ENCODE measurements at places on chromosomes 2 and 18.

GRCh38 chr2:127901339-127902056, 15.7 kb upstream of the AMMECR1L start:
- DNase-seq = no peak

- no peak for DNase-seq
These were observed 5.6 kb downstream of the RAX start for GRCh38 chr18:59267503-59268126.

DNA sequence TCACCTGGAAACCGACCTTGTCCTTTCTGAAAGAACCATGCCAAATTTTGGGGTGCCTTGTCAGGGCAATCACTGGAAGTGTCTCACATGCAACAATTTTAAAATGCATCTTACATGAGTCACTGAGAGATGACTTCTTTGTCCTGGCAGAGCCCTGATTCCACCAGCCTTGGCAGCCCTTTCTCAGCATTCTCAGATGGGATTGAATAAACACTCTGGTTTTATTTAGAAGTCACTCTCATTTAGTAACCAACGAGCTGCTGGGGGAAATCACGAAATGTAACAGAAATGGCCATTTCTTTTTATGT, 3.8 kb upstream of the ATP8B1 start:
- DNase-seq = no peak

GRCh38 chr2:204486805-204487204, 58.5 kb upstream of the PARD3B start:
- no peak for DNase-seq

- DNase-seq = no peak
These were observed 17.4 kb downstream of the NDC80 start for GRCh38 chr18:2588666-2589344.

GRCh38 chr18:58225101-58225500, 181.1 kb downstream of the NEDD4L start:
- DNase-seq = no peak

DNA sequence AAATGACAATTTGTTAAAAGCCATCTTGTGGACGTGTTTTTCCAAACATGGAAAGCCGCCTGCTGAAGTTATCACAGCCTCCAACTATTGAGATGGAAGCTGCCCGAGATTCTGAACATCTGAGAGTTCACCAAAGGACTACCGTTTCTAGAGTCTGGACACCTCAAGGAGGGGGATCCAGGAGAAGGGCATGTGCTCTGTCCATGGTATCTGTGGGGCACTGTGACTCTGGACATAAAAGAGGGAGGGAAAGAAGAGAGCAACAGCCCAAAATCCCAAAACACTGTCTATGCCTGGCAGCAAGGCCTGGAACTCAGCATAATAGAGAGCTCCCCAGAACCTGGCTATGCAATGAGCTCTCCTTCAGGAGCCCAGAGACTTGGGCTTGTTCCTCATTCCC, 319.9 kb downstream of the EN1 start:
- DNase-seq = no peak

DNA sequence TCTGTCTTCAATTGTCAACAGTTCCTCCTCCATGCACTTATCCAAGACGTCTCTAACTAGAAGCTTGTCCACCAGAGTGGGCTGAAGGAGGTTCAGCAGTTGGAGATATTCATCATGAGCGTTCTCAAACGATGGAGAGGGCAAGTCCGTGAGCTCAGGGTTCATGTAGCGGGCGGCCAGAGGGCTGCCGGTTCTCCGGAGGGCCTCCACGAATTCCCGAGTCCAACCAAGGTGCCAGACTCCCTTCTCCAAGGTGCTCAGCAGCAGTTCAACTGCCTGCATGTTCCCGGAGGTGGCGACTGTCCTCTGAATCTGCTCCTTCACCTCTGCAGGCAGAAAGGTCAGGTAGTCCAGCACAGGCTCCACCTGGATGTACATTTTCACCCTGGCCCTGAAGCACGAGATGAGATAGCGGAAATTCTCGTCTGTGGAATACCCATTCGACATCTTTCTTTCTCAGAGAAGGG, 590 bp downstream of the IFIH1 start:
- DNase-seq = peak; percentile 54

DNA sequence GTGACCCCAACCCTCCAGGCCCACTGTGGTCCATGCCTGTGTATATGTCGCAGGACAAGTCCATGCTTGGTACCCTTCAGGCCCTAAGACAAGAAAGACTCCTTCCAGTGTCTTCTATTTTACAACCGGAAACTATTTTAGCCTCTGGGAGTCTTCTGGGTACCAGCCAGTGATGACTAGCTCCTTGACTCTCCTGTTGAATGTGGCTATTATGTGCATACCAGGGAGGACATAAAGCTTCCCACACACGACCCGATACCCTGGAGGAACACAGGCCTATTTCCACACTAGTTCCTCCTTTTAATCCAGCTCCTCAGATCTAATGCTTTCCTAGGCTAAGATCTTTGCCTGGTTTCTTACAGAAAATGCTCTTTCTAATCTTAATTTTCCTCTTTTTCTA, 178.1 kb downstream of the NCKAP5 start:
- DNase-seq = no peak

- DNase-seq = no peak
These were observed 27.1 kb upstream of the STEAP3 start for GRCh38 chr2:119196301-119197125.

DNA sequence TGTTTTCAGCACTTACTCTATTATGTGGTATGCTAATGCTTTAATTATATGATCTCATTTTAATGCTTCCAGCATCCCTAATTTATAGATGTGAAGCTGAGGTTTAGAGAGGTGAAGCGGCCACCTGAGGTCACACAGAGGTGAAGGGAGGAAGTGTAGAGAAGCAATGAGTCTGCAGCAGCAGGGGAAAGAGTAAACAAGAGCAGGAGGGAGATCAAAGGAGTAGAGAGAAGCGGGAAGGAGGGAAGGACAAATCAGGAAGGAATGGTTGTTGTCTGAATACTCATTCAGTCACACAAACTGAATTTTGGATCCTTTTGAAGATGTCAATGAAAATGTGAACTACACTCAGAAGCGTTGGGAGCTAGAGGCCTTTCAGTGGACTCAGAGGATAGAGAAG, 130.0 kb downstream of the CPS1 start:
- DNase-seq = no peak

- DNase-seq = no peak
These were observed 58.6 kb upstream of the NPAS2 start for GRCh38 chr2:100761365-100761764.

DNA sequence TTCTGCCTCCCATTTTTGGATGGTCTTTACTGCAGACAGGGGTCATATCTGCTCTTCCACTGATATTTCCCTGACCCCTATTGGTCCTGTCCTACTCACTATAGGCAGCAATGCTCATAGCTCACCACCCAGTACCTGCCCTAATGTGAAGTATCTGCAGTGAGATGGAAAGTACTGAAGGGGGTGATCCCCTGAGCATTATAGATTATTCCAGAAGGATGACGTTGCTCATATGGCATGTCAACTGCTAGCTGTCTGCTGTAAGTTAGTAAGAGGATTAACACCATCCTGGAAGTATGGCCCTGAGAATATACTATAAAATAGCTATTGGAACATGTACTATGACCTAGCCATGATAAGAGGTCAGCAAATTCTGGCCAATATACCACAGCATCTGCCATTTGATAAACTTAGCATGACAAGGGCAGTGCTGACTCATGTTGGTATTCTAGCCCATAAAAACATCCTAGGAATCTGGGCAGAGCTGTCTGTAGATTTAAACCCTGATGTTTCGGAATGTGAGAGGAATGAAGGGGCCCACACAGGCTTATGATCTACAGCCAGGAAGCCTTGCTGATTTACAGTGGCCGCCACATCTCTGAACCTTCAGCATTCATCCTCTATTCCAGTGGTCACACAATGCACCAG, 451.4 kb downstream of the TNS1 start:
- DNase-seq = no peak

DNA sequence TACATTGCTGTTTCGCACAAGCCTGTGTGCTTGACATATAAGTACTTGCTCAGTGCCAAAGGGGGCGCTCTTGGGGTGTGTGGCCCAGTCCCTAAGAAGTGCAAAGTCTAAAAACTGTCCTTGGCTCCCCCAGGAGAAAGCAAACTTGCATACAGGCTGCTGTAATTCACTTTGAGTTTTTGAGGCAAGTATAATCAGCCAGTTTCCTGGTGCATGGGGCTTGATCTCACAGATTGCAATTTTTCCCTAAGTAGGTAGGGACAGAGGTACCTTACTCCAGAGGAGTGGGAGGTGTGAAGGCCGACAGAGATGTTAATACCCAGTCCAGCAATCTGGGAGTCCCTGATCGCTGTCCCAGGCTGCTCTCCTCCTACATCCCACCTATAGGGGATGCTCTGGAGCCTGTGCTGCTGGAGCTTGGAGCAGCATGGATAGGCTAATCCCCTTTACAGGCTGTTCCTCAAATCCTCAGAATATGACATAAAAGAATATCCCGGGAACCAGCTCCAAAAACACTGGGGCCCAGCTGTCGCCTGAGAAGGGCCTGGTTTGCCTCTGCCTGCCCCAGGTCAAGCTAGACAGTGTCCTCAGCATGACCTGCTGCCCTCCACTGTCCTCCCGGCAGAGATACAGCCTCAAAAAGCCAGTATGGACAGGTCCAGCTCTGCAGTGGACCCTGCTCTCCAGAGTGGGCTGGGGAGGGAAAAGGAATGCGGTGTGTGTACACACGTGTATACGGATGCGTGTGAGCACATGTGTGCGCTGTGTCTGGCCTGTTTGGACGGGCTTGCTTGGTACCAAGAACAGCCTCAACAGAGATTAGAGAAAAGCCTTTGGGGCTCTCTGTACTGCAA, 136.5 kb upstream of the HAAO start:
- no peak for DNase-seq

GRCh38 chr2:181367411-181367810, 89.8 kb upstream of the ITGA4 start:
- DNase-seq = no peak

DNA sequence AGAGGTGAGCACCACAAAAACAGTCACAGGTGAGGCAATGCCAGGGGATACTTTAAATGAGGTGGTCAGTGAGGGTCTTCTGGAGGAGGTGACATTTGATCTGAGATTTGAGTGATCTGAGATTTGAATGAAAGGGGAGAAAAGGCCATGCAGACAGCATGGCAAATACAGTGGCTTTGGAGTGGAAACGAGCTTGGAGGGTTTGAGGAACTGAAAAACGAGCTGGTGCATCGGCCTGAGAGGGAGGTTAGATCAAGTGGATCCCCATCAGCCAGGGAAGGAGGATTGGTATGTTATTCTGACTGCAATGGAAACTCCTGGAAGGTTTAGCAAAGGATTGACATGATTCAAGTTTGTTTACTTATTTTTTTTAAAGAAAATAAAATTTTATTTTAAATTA, 245.1 kb downstream of the KCNS3 start:
- DNase-seq = no peak

DNA sequence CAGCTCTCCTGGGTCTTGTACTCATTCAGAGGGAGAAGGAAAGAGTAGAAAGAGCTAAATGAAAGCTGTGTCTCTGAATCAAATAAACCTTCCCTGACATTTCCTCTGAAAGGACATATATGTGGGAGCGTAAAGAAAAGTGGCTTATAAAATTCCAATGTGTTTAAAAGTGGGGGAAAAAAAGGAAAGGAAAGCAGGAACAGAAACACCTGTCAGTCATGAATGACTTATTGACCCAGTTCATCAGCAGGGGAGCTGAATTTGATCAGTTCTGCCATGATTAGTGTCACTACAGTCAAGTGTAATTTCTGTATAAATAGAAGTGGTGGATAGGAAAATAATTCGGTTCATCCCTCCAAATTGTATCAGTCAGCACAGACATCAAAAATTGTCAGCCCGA, 382.5 kb downstream of the ERBB4 start:
- no peak for DNase-seq

GRCh38 chr2:168787098-168787781, 15.2 kb upstream of the NOSTRIN start:
- no peak for DNase-seq

DNA sequence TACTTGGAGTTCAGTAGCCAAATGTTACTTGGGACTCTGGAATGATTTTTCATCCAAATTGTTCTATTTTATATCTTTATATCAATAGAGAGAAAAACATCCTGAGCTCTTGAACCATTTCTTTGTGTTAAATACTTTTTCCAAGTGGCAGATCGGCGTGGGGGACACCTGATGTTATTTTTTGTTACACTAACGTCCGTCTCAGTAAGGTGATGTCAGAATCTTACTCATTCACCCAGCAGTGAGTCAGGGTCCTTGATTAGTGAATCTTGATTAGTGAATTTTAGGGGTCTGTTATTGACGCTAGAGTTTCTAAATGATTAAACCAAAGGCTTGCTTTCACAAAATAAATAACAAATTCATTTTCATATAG, 1.7 kb downstream of the MIB1 start:
- DNase-seq = peak; percentile 46

GRCh38 chr2:118493213-118493612, 354.2 kb downstream of the EN1 start:
- DNase-seq = no peak

GRCh38 chr2:132857319-132857718, 187.3 kb upstream of the LYPD1 start:
- no peak for DNase-seq

DNA sequence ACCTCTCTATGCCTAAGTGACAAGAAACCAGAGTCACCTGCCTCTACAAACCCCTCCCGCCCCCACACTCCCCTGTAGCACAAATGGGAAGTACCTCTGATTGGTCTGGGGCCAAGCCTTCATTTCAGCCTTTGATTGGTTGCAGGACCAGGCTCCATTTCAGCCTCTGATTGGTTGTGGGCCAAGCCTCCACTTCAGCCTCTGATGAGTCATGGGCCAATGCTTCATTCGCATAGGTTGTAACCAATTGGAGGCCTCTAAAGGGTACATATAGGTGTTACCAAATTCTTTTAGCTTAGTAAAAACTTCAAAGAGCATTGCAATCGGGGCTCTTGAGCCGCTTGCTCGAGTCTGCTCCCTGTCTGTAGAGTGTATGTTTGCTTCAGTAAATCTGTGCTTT, 25.0 kb downstream of the CCDC102B start:
- DNase-seq = no peak

GRCh38 chr2:15191789-15192188, 369.3 kb downstream of the NBAS start:
- no peak for DNase-seq

- no peak for DNase-seq
These were observed 214.2 kb upstream of the ETAA1 start for GRCh38 chr2:67182884-67183283.

GRCh38 chr2:144424559-144425240, 95.2 kb downstream of the ZEB2 start:
- DNase-seq = no peak

GRCh38 chr2:146068051-146068450, 1548.1 kb upstream of the ZEB2 start:
- no peak for DNase-seq

GRCh38 chr18:70453058-70453775, 164.4 kb downstream of the SOCS6 start:
- DNase-seq = no peak
